ENCODE measurements at places on chromosomes 2 and 18.

DNA sequence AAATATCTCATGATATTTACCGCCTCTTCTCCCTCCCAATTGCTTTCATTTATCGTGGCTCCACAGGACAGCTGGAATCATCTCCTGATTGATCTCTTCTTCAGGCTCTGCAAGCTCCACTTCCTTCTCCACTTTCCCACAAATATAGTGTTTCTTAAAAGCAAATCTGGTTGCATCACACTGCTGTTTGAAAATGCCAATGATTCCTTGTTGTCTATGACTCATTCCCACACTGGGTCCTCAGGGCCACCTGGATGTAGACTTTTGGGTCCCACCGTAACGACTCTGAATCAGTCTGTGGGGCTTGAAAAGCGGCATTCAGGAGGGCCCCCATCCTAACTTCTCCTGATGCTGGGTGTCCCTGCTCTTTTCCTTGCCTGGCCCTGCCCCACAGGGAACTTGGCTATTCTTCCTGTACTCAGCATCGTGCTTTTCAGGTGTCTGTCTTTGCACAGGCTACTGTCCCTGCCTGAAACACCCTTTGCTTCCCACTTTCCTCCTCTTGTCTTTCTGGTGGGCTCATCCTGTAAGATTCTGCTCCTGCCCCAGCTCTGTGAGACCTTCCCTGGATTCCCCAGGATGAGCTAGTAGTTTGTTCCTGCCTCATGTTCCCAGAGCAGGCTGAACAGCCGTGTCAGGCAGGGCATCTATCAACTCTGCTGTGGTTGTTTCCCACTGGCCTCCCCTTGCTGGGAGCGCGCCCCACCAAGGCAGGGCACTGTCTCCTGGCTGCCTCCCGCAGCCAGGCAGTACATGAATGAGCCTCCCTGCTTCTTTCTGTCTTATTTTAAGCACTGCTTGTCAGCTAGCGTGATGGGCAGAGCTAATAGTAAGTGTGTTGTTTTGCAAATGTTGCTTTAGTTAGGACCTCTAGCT lies 111.9 kb downstream of the KCTD1 start:
- DNase-seq, result peak; percentile 85

DNA sequence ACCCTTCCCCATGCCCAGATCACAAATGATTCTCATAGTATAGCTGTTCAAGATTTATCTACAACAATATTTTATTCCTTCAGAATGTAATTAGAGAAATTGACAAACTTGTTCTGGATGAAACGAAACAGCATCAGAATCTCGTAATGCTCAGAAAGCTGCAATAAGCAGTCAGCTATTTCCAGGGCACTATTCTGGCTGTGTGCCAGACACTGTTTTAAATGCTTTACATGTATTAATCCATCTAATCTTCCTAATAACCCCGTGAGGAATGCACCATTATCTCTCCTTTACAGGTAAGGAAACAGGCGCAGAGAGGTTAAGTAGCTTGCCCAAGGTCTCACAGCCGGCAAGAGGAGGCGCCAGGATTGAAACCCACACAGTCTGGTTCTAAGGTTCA lies 10.1 kb upstream of the LYPD6B start:
- DNase-seq, result no peak

DNA sequence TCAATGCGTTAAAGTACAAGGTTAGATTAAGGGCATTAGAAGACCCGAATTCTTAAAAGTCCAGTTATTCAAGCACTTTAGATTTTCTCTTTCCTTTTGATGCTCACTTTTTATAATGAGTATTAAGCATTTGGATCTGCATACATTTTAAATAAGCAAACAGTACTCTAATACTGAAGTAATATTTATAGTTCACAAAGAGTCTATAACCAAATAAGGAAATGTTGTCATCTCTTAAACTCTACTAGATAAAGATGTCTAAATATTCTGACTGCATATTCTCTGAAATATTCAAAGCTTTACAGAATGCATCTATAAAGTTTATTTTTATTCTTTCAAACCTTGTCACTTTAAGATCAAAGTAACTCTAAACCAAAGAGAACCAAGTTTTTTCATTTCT lies 25.5 kb downstream of the PPP3R1 start:
- no peak for DNase-seq

- DNase-seq, result no peak
These were observed 214.1 kb downstream of the RDH14 start for GRCh38 chr2:18346344-18346743.

- no peak for DNase-seq
These were observed 33.7 kb upstream of the TMEM177 start for GRCh38 chr2:119645173-119645855.

- DNase-seq, result no peak
These were observed 121.8 kb downstream of the CTIF start for GRCh38 chr18:48660346-48661228.

- DNase-seq, result no peak
These were observed 89.5 kb downstream of the SLC4A10 start for GRCh38 chr2:161713706-161714105.

GRCh38 chr18:22223254-22223964 lies 54.0 kb downstream of the GATA6 start:
- peak; percentile 77 for DNase-seq

- no peak for DNase-seq
These were observed 5.8 kb downstream of the CUL3 start for GRCh38 chr2:224579411-224579810.

- DNase-seq, result no peak
These were observed 91.9 kb upstream of the OTOS start for GRCh38 chr2:240232264-240232915.

DNA sequence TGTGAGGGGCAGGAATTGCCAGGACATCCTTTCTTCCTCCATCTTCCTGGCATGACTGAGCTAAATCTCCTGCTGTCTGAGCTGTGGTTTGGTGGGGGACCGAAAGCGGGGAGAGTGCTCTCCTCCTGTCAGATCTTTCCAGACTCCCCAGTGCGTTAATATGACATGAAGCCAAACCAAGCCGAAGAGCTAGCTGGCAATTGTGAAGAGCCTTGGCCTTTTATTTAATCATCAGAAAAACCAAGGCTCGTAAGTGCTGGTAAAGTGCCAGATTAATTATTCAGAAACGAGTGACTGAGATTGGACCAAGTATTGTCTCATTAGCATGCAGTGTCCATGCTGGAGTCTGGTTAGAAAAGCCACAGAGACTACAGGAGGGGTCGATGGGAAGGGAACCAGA lies 14.5 kb upstream of the LRPPRC start:
- no peak for DNase-seq

- DNase-seq, result no peak
These were observed 3.6 kb upstream of the ARL4C start for GRCh38 chr2:234500394-234501006.

GRCh38 chr2:236054125-236054524 lies 114.1 kb downstream of the GBX2 start:
- DNase-seq, result peak; percentile 10

DNA sequence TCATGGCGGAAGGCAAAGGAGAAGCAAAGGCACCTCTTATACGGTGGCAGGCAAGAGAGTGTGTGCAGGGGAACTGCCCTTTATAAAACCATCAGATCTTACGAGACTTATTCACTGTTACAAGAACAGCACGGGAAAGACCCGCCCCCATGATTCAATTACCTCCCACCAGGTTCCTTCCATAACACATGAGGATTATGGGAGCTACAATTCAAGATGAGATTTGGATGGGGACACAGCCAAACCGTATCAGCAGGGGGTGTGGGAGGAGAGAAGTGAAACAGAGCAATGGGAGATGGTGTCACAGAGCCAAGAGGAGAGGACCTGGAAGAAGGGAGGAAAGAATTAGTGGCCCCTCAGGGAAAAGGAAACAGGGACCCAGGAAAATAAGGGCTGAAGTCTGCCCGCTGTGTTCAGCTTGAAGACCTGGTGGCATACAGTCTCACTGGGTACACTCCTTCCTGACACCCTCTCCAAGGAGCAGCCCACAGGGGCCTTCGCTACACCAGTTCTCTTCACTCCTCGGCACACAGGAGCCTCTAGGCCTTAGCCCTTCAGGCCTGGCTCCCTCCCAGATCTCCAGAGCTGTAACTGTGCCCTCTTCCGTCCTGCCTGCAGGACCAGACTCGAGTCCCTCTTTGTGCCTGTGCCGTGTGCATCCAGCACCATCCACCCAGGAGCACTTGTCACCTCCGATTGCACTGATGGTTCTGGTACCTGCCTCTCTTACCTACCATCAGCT lies 262.1 kb downstream of the EIPR1 start:
- DNase-seq, result no peak

GRCh38 chr2:151916632-151917031 lies 88.4 kb upstream of the ARL5A start:
- DNase-seq, result no peak

DNA sequence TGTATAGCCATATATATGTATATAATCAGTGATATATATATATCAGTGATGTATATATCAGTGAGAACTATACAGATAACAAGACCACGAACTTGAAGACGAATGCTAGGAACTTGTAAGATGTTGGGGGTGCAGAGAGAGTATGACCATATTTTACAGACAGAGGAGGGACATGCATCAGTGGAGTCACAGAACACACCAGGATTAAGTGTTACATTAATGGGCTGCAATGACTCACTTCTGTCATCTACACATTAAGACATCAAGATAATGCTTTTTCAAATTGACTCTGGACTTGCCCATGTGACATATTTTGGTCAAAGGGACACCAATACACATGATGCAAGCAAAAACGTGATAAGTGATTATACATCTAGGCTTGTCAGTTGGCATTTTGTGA lies 501.0 kb downstream of the LRRTM4 start:
- DNase-seq, result no peak

- peak; percentile 36 for DNase-seq
These were observed 106.7 kb upstream of the NABP1 start for GRCh38 chr2:191571163-191571769.

GRCh38 chr2:158456309-158457066 lies at the start of the genes CCDC148 and PKP4:
Gene CCDC148 (minus strand): TSS chr2:158456753. CDS start chr2:158456439, 314 bp downstream.
Gene PKP4 (plus strand): TSS chr2:158456952. CDS start chr2:158533185, 76,233 bp downstream.
- peak; percentile 73 for DNase-seq

GRCh38 chr18:31880186-31880898 lies 62.6 kb downstream of the TRAPPC8 start:
- DNase-seq, result no peak

- peak; percentile 88 for DNase-seq
These were observed 1435.7 kb downstream of the LRP1B start for GRCh38 chr2:140695155-140695554.

GRCh38 chr18:63440881-63441280 lies 18.6 kb upstream of the VPS4B start:
- no peak for DNase-seq

- no peak for DNase-seq
These were observed 12.8 kb upstream of the TTN start for GRCh38 chr2:178819992-178820391.

- no peak for DNase-seq
These were observed 7.7 kb downstream of the HMSD start for GRCh38 chr18:63956755-63957154.

DNA sequence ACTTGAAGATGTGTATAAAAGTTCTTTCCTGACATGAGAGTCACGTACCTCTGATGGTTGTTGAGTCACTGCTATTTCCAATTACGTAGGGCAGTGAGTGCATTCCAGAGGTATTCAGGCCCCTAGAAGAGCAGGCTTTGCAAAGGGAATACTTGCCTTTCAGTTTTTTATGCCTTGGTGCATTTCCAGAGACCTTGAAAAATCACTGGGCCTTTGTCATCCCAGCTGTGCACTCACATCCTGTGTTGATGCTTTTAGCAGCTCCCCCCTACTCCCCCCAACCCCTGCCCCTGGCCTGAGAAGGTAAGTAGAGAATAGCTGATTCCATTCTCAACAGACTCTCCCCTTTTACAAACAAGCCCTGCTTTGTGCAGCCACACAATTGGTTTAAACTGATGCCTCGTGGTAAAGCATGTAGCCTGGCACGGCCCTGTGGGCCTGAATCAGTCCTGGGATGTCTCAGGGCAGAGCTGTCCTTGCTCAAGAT lies 174.2 kb downstream of the PRPF40A start:
- DNase-seq, result peak; percentile 96

GRCh38 chr2:122390406-122390805 lies 635.0 kb downstream of the TSN start:
- peak; percentile 1 for DNase-seq

- DNase-seq, result no peak
These were observed 98.2 kb downstream of the SOCS6 start for GRCh38 chr18:70387027-70387426.

- DNase-seq, result no peak
These were observed 58.1 kb downstream of the CLASP1 start for GRCh38 chr2:121591199-121591598.

DNA sequence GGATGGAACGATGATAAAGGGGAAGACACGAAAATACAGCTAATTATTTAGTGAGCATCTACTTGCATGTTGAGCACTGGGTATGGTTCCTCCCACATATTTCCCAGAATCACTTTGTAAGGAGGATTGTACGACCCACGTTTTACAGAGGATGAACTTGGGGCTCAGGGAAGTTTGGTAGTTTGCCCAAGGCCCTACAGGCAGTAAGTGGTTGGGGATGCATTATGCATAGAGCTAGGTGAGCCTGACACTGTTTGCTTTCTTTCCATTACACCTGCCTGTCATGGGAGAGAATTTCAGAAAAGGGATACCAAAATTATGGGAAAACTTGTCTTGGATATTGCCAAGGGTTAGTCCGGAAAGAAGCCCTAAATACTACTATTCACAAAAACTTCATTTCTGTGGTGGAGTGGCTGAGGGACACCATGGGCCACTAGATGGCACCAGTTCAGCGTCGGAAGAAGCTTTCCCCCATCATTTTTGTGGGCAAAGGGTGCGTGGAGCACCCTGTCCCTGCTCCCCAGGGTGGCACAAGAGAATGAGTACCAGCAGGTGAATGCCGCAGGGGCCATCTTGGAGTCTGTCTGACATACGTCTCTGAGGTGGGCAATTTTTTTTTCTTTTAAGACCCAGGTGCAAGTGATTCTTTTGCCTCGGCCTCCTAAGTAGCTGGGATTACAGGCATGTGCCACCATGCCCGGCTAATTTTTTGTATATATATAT lies 23.5 kb upstream of the C18orf32 start:
- DNase-seq, result no peak

DNA sequence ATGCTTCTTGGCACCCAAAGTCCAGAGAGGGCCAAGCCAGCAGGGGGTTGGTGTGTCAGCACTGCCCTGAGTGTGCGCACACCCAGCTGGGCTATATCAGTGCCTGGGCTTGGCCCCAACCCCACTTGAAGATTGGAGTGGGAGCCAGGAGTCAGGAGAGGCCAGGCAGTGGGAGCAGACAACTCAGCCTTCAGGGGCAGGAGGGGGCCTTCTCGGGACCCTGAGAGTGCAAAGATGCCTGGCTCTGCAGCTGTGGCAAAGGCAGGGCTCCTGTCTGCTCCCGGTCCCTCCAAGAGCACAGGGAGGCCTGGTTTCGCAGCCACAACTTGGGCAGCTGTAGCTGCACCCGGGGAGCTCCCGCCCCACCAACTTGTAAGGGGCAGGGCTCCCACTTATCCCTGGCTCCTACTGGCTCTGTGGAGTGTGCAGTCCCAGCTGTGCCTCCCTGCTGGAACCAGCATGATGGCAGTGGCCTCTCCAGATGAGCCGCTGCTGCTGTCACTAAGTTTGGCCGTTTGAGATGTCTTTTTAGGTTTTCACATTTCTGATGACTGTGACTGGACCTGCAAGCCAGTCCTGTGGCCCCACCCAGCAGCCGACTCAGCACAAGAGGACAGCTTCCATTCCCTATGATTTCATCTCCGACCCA lies 148.8 kb upstream of the HS6ST1 start:
- no peak for DNase-seq

- no peak for DNase-seq
These were observed 27.5 kb downstream of the INPP4A start for GRCh38 chr2:98472132-98472650.

GRCh38 chr2:174312581-174313234 lies 22.0 kb upstream of the SP9 start:
- no peak for DNase-seq

GRCh38 chr2:109457794-109458193 lies 156.0 kb downstream of the SEPTIN10 start:
- no peak for DNase-seq

- DNase-seq, result no peak
These were observed 23.2 kb downstream of the SPEG start for GRCh38 chr2:219457784-219458369.
